ENCODE measurements at places on chromosomes 1 and 21. TPM values are rescaled to one million over a fixed set of nuclear protein-coding genes. Genes with fewer than 3 reads are reported as not detected.

The CHIA gene
- not detected for total RNA-seq

The C21orf58 gene
- total RNA-seq = 1.6 TPM

The KCNH1 gene
- 0.52 TPM for total RNA-seq

The OLIG2 gene
- not detected for total RNA-seq

The SPRR2A gene
- not detected for total RNA-seq

The GFI1 gene
- 6.7 TPM for total RNA-seq

The RASSF5 gene
- 35.9 TPM for total RNA-seq

The ITGB2 gene
- 23.3 TPM for total RNA-seq

The KCNA2 gene
- 1.3 TPM for total RNA-seq

The KCNK1 gene
- 6.3 TPM for total RNA-seq

The CDKN2C gene
- 7.6 TPM for total RNA-seq

The ERICH3 gene
- total RNA-seq = not detected

The ADAMTS5 gene
- total RNA-seq = 3.6 TPM

The PALMD gene
- total RNA-seq = 8.0 TPM

The MATN1 gene
- total RNA-seq = not detected

The HLX gene
- 1.8 TPM for total RNA-seq

The CYP4Z1 gene
- total RNA-seq = 2.3 TPM

The NUAK2 gene
- 11.2 TPM for total RNA-seq

The SLC25A34 gene
- 6.9 TPM for total RNA-seq

The OLIG1 gene
- total RNA-seq = not detected

The OR2M3 gene
- total RNA-seq = not detected

The KIF26B gene
- total RNA-seq = 0.78 TPM

The CACNA1E gene
- 1.0 TPM for total RNA-seq

The AUNIP gene
- total RNA-seq = not detected

The CFHR3 gene
- total RNA-seq = not detected

The TSTD1 gene
- total RNA-seq = 90.8 TPM

The CSMD2 gene
- 0.33 TPM for total RNA-seq

The WDR77 gene
- total RNA-seq = 14.8 TPM

The PSMA5 gene
- 8.6 TPM for total RNA-seq

The SLC2A5 gene
- total RNA-seq = under 0.01 TPM

The CHAF1B gene
- total RNA-seq = 6.3 TPM

The AMPD1 gene
- not detected for total RNA-seq

The PEF1 gene
- total RNA-seq = 23.6 TPM

The CCDC30 gene
- total RNA-seq = 8.9 TPM

The VAV3 gene
- total RNA-seq = 18.4 TPM

The GJB3 gene
- total RNA-seq = not detected

The HP1BP3 gene
- 201 TPM for total RNA-seq

The MAP3K6 gene
- total RNA-seq = 28.8 TPM

The CD84 gene
- total RNA-seq = 3.0 TPM

The KIFAP3 gene
- 16.9 TPM for total RNA-seq

The TCHH gene
- total RNA-seq = under 0.01 TPM

The TSNAX gene
- 4.0 TPM for total RNA-seq

The CHRM3 gene
- total RNA-seq = 57.4 TPM

The ZNF362 gene
- 17.9 TPM for total RNA-seq

The LIN28A gene
- total RNA-seq = not detected

The LENEP gene
- not detected for total RNA-seq

The DRAXIN gene
- not detected for total RNA-seq

The OPN3 gene
- total RNA-seq = 2.3 TPM

The EXTL2 gene
- total RNA-seq = 17.1 TPM

The GBP5 gene
- 1.6 TPM for total RNA-seq

The CD164L2 gene
- not detected for total RNA-seq

The LCE1B gene
- not detected for total RNA-seq

The FYB2 gene
- 3.4 TPM for total RNA-seq

The TNFRSF8 gene
- total RNA-seq = not detected

The MAP3K7CL gene
- 5.2 TPM for total RNA-seq

The KRTAP25-1 gene
- total RNA-seq = not detected

Data from body of pancreas (tissue), 4 donors.